ENCODE measurements at places on chromosomes 5 and 9.

GRCh38 chr9:129237164-129237611 is 59.1 kb upstream of the IER5L start:
- DNase-seq: no peak

GRCh38 chr5:126335886-126336285 is 87.3 kb upstream of the GRAMD2B start:
- peak; percentile 21 for DNase-seq

- DNase-seq: no peak
Observed at GRCh38 chr9:69745716-69746437, 13.9 kb downstream of the PTAR1 start.

- peak; percentile 81 for DNase-seq
Observed at GRCh38 chr9:112074250-112075008, 100.7 kb downstream of the SUSD1 start.

DNA sequence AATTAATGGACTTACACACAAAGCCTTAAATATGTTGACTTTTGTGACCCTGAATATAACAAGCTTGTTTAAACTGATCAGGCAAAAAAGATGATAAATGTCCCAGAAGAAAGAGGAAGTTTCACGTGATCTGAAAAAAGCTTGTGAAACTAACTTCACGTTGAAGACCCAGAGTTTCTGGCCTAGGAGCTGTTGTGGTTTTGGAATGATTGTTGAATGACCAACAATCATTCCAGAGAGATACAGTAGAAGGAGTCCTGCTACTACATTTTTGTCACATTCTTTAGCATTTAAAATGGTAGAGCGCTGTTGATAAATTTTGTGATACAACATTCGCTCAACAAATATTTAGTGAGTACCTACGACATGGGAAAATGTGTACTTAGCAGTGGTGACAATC is 143.1 kb upstream of the FBN2 start:
- no peak for DNase-seq

Data from brain (organoid and tissue), 16 donors.